ENCODE measurements at places on chromosomes 1 and 21.

DNA sequence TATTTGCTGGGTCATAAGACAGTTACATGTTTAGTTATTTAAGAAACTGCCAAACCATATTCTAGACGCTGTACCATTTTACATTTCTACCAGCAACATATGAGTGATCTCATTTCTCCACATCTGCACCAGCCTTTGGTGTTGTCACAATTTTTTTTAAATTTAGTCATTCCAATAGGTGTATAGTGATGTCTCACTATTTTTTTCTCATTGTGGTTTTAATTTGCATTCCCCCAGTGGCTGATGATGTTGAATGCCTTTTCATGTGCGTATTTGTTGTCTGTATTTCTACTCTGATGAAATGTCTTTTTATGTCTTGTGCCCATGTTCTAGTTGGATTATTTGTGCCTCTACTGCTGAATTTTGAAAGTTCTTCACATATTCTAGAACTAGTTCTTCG is 38.4 kb downstream of the NFASC start:
- no peak for DNase-seq

DNA sequence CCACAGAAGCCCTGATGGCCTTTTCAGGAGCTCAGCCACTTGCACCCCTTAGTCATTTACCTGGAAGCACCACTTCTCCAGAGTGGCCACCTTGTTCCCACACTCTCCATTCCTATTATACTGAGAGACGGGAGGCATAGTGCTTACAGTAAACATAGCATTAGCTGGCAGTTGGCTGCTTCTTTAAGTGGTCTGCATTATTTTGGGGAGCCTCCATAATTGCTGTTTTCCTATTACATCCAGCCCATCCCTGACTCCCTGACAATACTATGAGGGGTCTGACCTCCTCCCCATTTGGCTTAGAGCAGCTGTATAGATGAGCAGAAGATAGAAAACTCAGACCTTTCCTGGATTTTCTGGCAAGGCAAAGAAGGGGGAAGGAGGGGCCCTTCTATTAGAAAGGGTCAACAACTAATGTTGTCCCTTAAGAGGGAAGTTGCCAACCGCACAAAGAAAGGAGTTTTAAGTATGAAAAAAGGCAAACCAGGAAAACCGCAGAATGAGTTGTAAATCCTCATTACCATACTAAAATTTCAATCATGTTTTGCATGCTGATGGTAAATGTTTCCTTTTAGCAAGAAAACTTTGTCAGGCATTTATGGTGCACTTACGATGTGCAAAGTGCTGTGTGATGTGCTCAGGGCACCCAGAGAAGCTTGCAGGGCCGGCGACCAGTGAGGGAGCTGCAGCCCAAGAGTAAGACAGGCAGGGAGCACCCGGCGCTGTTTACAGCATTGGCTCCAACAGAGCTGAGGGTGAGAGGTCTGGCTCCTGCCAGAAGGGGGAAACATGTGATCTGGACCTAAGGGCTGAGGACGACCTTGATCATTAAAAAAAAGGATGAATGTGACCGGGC is 167.3 kb downstream of the ZZZ3 start:
- no peak for DNase-seq

DNA sequence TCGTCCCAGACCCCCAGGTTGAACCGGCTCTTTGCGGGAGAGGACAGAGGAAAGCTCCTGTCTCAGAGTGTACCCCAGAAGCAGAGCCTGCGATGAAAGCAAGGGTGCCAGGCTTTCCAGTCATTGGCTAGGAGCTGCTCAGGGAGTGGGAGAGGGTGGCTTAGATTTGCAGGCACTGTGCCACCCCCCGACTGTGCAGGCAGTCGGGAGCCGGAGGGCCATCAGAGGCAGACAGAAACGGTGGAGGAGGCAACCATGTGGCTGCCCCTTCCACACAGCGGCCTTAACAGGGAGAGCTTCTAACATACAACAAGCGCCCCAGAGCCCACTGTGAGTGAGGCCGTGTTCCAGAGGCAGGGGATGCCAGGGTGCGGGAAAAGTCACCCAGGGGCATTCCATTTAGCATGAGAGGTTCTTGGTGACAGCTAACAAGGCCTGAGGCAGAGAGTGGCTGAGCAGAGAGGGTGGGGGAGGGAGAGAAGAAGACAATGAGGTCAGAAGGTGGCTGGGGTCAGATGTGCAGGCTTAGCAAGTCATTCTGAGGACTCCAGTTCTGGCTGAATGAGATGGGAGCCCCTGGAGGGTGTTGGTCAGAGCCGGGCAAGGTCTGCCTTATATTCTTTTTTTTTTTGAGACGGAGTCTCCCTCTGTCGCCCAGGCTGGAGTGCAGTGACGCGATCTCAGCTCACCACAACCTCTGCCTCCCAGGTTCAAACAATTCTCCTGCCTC is 9.5 kb upstream of the C1orf167 start:
- no peak for DNase-seq

- no peak for DNase-seq
Measured at GRCh38 chr1:193179094-193179493, 7.3 kb downstream of the B3GALT2 start.

GRCh38 chr1:47482786-47483185 is 44.9 kb downstream of the FOXD2 start:
- no peak for DNase-seq

DNA sequence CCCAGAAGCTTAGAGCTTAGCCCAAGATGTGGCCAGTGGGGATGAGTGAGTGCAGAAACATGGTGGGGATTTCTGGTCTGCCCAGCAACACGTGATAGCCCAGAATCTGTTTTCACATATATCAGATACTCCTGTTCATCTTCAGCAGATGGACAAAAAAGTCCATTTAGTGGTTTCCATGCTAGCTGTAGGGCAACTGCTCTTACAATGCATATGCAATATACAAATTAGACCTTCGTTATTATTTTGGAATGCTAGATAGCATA is 96.9 kb upstream of the SGIP1 start:
- no peak for DNase-seq

DNA sequence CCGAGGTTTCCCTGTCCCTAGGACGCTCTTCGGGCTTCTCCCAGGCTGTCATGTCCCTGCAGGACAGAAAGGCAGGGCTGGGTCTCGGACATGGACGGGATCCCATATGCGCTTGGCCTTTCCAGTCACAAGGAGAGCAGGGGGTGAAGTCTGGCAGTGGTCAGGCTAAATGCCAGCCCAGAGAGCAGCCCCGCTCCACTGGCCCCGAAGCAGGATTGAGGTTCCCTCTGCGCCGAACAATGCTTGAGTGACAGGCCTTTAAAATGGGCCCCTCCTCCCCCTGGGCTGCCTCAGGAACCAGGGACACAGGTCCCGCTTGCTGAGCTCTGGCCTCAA is 12.7 kb downstream of the DRAXIN start:
- no peak for DNase-seq

DNA sequence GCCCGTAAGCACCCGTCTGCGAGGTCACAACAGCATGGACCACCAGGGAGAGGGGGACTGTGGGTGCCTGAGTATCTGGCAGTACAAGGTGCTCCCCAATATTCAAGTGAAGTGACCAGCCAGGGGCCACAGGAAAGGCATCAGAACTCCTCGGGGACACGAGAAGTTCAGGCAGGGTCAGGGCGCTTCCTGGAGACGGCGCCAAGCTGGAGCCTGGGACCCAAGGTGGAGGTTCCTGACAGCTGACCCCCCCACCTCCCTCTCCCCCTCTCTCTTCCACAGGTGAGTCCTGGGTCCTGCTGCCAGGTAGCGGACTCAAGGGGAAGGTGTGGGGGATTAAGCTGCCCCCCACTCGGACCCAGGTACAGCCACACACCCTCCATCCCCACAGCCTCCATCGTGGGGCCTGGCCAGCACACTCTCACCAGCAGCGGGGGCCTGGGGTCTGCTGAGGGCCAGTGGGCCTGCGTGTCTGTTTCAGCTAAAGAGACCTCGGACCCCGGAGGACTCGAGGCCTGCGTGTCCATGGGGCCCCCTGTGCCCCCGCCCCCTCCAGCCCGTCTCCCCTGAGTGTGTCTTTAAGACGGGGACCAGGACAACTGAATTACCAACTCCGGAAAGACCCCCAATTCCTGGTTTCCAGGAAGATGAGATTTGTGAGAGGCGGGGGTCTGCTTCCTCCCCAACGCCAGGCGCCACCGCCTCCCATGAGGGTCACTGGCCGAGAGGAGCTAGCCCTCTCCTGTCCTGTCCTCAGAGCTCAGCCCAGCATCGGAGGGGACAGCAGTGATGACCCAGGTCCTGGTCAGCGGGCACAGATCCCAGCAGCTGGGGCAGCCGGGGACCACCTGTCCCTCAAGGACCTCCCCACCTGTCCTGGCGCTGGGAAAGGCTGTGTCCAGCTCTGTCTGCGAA is 6.2 kb downstream of the TNFRSF18 start:
- no peak for DNase-seq

- DNase-seq: no peak
Measured at GRCh38 chr1:146010126-146010738, 11.3 kb downstream of the HJV start.

- DNase-seq: no peak
Measured at GRCh38 chr21:31922881-31923280, 50.1 kb downstream of the HUNK start.

DNA sequence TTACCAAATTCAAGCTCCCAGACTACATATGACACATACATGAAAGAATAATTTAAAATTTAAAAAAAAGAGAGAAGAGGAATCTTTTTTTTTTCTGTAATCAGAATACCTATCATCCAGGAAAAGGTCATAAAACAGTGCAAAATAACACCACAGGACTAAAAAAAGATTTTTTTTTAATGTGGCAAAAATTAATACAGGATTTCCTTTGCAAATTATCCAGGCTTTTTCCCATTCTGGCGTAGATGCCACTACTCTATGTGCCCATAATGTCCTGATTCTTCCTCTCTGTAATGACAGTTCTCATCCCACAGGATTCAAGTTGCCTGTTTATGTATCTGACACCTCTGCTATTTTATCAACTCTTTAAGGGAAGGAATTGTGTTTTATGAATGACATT is 429.6 kb downstream of the SMYD3 start:
- no peak for DNase-seq

DNA sequence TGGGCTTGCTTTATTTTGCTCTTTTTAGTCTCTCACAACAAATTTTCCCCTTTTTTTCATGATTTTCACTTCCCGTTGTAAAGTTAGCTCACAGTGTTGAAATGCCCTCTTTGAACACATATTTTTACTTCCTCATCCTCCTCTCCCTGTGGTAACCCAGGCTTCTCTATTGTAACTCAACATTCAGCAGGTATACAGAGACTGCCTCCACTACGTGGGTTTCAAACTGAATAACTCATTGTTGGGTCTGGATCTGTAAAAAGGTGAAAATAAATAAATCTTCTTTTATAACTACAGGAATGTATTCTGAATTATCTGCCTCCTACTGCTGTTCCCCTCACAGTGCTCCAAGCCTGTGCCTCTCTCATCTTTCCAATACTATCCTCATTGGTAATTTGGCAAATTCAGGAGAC is 166.4 kb downstream of the RUNX1 start:
- no peak for DNase-seq

GRCh38 chr21:24372506-24372905 is 1234.8 kb downstream of the MRPL39 start:
- DNase-seq: no peak

DNA sequence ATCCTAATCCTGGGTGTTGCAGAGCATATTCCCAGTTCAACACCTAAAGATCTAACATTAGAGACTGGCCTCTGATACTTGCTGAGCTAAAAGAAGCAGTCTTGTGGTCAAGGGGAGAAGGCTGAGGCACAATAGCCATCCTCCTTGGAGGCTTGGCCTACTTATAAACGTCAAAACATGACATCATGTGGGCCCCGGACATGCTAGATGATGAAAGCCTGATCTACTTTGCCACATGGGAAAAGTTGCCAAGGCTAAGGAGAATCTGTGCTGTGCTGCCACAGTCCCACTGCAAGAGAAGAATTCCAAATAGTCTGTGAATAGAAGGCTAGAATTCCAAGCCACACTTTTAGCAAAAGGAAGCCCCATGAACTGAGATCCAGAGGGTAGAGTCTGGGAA is 43.9 kb upstream of the SAMD13 start:
- DNase-seq: no peak

DNA sequence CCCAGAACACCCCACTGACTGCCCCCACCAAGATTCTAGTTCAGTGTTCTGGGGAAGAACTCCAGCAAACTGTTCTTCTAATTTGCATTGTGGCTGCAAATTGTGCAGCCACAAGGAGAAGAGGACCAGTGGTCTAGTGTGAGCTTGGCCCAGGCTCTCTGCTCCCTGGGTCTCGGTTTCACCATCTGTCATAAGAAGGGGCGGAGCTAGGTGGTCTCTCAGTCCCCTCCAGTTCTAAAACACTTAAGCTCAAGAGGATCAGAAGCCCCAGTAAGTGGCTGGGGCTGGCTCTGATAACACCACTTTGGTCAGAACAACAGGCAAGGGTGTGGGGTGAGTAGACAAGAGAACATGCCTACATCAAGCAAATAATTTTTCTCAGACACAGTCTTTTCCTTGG is 99.9 kb downstream of the BEND5 start:
- DNase-seq: no peak

GRCh38 chr1:19443326-19443725 is 42.0 kb downstream of the CAPZB start:
- DNase-seq: no peak

GRCh38 chr1:59315529-59316463 is 18.9 kb downstream of the FGGY start:
- DNase-seq: no peak

- no peak for DNase-seq
Measured at GRCh38 chr1:118989878-118990378, 1.8 kb upstream of the TBX15 start.

DNA sequence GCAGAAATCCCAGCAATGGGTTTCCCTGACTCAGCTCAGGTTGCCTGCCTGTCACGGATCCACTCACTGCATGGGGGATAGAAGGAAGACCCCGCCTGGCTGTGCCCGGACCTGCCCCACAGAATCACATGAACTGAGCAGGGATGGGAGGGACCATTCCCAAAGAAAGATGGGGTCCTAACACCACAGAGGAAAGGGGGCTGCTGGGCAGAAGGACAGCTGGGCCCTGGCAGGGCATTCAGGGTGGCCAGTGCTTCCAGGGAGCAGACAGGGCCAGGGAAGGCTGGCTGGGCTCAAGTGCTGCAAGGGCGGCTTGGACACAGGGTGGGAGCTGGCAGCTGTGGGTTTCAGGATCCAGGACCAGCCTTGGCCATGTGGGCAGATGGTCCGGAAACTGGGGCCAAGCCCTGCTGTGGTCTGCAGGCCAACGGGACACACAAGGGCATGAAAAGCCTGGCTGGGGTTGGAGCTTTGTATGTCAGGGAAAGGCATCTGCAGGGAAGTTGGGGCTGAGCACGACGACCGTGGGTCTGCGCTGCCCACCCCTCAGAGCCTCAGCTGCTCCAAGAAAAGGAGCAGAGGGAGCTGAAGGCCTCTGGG is 723.9 kb downstream of the PTPRU start:
- DNase-seq: no peak

All from smooth muscle cell of the brain vasculature (primary cell).